ENCODE measurements at places on chromosomes 12 and 14. TPM values are rescaled to one million over a fixed set of nuclear protein-coding genes. Genes with fewer than 3 reads are reported as not detected.

The PRB2 gene
- total RNA-seq: not detected

The PIWIL1 gene
- total RNA-seq: not detected

The ARG2 gene
- 8.4 TPM for total RNA-seq

The CLEC14A gene
- total RNA-seq: 2.6 TPM

The PRR4 gene
- total RNA-seq: 0.77 TPM

The KRT8 gene
- 1.5 TPM for total RNA-seq

All from fibroblast of lung (primary cell).